ENCODE measurements at places on chromosomes 1 and 21. TPM values are rescaled to one million over a fixed set of nuclear protein-coding genes. Genes with fewer than 3 reads are reported as not detected.

DNA sequence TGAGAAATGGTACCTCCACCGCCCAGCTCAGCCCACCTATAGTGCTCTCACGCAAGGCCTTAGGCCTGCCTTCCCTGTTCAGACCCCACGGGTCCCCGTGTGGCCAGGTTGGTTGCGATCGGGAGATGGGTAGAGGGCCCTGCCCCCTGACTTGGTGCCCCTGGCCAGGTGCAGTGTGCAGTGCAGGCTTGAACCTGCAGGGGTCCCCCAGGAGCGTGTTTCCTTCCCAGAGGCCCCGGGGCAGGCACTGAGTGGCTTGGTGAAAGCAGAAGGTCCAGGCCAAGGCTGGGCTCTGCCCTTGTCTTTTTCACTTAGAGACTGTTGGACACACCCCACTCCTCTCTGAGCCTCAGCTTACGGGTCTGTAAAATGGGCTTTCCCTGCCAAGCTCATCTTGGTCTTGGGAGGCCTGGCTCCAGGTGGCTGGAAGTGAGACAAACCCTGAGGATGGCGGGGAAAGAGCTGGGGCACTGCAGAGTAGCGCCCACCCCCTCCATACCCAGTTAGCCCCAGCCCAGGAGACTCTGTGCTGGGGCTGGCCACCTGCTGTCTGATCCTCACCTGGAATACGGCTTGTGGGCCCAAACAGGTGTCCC is 9.3 kb upstream of the HES5 start:
- DNase-seq: no peak

- DNase-seq: no peak
These were observed 5.6 kb downstream of the CRCT1 start for GRCh38 chr1:152519851-152520250.

DNA sequence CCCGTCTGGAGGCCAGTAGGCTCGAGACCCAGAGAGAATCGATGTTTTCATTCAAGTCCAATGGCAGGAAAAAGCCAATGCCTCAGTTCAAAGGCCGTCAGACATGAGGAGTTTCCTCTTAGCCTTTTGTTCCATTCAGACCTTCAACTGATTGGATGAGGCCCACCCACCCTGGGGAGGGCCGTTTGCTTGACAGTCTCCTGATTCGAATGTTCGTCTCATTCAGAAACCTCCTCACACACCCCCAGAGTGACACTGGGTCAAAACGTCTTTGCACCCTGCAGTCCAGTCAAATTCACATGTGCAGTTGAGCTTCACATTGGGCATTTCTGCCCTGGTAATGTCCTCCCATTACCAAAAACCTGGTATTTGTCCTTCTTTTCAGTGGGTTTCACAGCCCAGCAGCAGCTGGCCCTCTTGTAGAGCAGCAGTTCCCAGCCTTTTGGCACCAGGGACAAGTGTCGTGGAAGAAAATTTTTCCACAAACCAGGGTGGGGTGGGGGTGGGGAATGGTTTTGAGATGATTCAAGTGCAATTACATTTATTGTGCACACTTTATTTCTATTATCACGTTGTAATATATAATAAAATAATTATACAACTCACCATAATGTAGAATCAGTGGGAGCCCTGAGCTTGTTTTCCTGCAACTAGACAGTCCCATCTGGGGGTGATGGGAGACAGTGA is 40.1 kb downstream of the RSPH1 start:
- no peak for DNase-seq

DNA sequence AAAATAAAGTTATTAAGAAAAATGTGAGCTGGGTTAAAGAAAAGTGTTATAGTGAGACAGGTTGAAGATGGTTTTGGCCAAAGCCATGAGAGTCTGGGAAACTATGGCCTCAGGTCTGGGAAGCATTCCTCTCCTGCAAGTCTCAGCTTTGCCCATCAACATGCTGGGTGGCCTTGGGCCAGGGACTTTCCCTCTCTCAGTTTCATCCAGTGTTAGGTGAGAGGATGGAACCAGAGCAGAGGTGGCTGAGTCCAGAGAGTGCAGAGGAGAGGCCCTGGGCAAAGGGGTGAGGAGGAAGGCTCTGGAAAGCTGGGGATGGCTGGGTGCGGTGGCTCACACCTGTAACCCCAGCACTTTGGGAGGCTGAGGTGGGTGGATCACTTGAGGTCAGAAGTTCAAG is 10.5 kb downstream of the PADI2 start:
- no peak for DNase-seq

DNA sequence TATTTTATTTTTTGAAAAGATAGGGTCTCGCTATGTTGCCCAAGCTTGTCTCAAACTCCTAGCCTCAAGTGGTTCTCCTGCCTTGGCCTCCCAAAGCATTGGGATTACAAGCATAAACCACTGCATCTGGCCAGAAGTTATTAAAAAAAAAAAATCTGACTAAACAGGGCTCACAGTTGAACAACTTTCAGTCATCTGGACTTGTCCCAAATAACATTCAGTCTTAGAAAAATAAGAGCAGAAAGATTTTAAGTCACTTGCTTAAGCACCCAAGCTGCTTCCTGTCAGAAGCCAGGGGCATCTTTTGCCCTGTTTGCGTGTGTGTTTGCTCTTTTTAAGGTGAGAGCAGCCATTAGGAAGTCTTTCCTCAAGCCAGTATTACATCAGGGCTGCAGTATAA is 286.8 kb downstream of the LMO4 start:
- DNase-seq: no peak

DNA sequence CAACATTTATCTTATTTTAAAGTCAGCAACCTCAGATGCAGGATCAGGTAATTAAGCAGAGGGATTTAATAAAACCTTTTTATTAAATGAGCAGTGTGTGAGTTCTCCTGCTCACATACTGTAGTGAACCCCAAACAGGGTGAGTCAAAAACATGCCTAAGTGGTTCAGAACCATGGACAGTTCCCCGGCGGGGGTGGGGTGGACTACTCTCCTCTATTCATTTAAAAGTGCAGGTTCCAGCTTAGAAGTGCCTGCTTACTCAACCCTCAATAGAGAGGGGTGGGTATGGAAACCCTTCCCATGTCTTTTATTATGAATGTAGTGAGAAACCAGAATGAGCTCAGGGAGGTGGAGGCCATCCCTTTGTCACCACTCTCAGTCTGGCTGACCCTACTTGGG is 397.9 kb downstream of the HHAT start:
- DNase-seq: no peak

DNA sequence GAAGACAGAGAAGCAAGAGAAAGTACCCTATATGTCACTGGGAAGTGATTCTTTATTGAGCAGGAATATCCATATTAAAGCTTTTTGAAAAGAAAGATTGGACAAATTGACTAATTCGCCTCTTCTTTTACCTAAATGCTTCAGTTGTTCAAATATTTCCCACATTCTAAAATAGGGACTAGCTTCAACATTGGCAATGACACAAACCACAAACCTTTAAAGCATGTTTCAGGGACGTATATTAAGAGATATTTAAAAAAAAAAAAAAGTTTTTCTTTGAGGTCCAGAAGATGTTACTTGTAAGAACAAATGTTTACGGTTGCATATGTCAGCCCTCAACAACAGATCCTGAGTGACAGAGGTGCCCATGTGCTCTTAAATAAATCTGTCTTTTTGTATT is 235.0 kb upstream of the NFIA start:
- no peak for DNase-seq

- no peak for DNase-seq
These were observed 912.6 kb downstream of the TTLL7 start for GRCh38 chr1:83086346-83086745.

DNA sequence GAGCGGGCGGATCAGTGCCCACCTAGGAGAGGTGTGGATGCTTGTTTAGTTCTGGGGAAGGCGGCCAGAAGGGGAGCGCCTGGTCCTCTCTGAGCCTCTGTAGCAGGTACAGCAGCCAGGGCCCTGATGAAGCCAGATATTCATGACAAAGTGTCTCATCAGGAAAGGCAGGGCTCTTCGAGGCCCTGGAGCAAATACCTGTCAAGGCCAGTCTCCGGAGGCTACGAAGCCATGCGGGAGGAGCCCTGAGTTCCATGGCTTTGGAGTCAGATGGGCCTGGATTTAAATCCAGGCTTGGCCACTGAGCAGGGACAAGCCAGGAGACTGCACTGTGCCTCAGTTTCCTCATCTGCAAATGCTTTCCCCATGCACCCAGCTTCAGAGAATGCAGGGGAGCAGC is 25.4 kb upstream of the GPR153 start:
- no peak for DNase-seq

- DNase-seq: no peak
These were observed 264.1 kb upstream of the GREM2 start for GRCh38 chr1:240876071-240876470.

DNA sequence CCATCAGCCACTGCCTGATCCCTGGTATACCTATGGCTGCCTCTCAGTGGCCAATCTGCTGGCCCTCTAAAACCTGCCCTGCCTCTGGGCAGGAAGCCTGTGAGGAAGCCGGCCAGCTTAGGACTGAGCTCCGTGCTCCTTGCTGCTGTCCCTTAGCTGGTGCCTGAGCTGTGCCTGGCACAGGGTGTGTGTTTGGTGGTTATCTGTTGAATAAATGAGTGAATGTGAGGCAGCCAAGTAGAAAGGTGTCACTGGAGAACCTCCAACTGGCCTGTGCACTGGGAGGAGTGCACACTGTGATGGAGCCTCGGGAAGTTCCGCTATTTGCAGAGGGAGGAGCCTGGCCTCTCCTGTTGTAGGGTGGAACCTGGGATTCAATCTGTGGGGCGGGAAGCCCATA is 63.4 kb upstream of the STUM start:
- no peak for DNase-seq

DNA sequence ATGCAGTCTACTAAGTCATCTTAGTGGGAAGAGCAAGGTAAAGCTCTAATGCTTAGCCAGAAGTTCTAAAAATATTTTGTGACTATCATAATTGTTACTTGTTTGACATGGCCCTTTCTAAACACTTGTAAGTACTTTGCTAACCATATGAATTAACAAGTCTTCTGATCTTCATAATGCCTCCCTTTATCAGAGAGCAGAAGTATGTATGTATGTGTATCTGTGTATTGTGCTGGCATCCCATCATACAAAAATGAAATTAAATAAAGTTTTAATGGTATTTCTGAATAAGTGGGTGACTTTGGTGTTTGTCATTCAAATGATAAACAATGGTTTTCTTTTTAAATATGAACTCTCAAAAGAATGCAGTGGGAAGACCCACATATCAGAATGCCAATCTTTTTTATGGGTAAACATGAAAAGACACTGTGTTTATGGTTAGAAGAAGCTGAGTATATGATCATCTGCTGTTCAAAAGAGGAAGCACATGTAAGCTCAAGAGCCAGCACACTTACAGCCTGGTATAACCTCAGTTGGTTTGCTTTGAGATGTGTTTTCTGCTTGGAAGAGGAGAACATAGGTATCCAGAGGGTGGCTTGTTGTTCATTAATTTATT is 159.6 kb downstream of the CLEC20A start:
- no peak for DNase-seq

- DNase-seq: no peak
These were observed 21.1 kb downstream of the MEGF6 start for GRCh38 chr1:3590139-3590763.

DNA sequence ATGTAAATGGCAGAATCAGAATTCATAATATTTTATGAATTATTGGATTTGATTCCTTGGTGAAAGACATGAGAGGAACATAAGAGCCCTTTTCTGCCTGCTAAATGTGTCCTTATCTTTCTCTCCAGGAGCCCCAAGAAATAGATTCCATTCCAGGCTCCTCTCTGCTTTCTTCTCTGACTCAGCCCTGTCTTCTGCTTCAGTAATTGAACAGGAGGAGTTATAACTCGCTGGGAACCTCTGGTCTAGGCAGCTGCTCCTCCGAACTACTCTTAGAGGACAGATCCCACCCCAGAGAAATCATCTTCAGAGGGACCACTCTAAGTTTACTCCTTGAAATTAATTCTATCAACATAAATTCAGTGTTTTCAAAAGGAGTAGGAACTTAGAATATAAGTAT is 78.4 kb downstream of the RGS21 start:
- DNase-seq: no peak

DNA sequence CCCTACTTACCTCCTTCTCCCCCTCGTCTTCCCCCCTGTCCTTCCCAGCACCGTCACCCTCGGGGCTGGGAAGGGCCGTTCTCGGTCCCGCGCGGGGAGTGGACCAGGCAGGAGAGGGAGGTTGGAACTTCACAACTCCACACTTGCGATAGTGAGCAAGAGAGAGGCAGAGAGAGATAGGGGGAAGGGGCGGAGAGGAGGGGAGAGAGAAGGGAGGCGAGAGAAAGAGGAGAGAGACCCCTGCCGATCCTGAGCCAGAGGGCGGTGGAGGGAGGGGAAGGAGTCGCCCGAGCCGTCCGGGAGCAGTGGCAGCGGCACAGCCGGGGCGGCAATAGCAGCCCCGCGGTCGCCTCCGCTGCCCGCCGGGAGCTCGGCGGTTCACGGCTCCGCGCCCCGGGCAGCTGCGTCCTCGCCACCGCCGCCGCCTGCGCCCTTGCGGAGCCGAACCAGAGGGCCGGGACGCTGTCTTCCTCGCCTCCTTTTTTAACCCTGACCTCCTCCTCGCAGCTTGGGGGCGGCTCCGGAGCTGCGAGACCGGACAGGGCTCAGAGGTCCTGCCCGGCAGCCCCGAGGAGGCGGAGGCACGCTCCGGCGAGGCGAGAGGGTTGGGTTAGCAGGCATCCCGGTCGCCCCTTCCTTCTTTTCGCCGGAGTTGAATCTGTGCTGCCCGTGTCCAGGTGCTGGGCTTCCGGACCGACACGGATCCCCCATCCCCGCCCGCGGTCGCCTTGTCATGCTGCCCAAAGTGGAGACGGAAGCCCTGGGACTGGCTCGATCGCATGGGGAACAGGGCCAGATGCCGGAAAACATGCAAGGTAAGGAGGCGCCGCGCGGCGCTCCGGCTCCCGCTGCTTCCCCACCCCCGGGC is 11.7 kb downstream of the NR5A2 start:
- peak; percentile 81 for DNase-seq

DNA sequence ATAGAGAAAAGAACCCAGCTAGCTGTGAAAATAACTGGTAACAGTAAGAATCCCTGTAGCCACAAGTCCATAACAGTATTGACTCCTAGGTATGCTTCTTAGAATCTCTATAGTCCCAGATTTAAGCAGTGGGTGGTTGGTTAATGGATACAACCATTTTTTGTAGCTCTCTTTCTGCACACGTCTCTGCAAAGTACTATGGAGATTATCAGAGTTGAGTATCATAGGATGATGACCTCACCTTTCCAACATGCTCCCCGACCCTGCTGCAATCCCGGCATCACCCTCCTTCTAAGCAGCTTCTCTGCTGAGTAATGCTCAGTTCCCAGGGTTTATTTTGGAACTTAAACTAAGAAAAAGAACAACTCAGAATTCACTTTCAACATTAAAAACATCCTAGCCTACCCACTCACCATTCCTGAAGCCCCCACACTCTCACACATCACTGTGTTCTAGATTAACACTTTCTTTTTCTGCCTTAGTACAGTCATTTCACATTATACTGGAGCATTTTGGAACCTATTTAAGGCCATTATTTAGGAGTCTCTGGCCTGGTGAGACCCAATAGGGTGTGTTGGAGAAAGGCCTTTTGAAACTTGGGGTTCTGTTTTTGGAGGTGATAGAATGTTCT is 2.7 kb downstream of the MLLT11 start:
- DNase-seq: no peak

DNA sequence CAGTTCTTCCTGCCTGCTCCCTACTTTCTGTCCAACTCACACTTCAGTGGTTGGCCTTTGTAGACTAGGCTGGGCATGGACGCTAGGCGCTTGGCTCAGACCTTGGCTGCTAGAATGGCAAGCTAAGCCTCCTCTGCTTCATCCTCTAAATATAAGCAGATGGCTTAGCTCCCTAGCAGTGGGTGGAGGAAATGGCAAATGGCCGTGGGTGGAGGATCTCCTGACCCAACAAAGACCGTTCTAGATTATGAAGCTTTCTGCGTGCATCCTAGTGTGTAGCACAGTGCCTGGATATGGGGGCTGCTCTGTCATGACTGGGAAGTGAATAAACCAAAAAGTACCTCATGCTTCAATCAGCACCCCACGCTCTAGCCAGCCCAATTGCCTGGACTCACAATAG is 10.4 kb upstream of the ETV3L start:
- DNase-seq: peak; percentile 18

The FBXO42 gene
- total RNA-seq: 26.5 TPM

All from spleen (tissue), 13 donors.